ENCODE measurements at places on chromosomes 6 and 20.

GRCh38 chr6:26743941-26744699, 84.6 kb upstream of the ZNF322 start:
- no peak for DNase-seq

DNA sequence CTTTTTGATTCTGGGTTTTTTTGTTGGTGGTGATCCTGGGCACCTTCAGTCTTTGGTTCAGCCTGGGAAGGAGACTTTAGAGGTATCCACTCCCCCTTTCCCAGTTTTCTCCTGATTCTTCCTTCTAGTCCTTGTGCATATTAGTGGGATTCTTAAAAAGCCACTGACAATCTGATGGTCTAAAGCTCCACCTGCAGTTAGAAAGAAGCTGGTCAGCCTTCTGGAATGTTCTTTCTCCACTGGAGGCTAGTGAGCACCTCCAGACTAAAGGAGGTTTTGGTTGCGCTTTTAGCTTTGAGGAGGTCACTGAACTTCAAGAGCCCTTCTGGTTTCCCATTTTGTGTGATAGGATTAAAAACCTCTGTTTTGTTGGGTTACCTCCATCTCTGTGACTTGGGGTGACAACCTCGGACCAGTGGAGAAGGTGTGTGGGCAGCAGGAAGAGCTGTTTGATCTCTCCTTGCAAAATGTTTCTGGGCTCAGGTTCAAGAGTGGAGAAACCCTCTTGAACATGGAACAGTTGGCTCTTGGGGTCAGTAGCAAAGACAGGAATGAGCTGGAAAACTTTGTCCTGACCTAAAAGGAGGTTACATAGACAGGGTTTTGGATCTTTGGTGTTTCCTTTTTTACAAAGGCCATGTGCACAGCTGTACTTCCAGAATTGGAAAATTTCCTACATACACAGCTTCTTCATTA, 29.0 kb downstream of the JARID2 start:
- peak; percentile 62 for DNase-seq

DNA sequence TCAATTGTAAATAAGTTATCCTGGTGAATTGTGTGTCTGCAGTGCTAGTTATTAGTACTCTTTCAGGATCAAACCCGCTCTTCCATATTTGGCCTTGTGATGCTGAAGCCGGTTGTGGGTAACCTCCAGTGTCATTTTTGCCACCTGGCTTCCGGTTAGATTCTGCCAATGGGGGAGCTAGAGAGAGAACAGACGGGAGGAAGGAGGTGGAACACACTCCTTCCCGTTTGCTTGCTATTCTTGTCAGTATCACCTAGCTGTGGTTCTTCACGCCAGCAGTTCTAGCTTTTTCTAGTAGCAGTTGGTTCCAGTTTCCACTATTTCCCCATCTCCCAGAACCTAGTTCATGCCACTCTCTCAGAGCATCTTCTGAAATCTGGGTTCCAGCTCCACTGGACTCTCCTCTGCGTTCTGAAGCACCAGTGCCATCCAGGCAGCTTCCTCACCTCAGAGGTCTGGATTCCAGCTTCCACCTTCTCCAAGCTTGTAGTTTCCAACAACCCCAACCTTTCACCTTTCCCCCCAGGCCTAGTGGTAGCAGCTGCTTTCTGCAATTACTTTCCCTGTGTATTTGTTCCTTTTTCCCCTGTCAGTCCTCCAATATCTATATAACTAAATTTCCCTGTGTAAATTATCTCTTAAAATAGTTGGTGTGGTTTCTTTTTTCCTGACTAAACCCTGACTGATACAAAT, 46.9 kb upstream of the LOC128125822 start:
- no peak for DNase-seq

DNA sequence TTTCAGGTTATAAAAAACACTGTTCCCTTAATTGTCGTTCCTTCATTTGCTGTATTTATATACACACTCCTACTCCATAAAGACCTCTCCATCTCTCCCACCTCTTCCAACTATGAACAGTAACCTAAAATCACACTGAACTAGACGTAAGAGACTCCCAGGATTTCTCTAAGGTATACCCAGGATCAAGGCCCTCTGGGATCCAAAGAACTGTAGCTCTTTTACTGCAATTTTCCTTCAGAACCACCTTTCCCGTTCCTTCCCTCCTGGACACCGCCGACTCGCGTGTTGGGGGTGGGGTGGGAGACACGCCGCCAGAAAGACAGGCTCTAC, 680 bp downstream of the LATS1 start:
- DNase-seq: no peak

DNA sequence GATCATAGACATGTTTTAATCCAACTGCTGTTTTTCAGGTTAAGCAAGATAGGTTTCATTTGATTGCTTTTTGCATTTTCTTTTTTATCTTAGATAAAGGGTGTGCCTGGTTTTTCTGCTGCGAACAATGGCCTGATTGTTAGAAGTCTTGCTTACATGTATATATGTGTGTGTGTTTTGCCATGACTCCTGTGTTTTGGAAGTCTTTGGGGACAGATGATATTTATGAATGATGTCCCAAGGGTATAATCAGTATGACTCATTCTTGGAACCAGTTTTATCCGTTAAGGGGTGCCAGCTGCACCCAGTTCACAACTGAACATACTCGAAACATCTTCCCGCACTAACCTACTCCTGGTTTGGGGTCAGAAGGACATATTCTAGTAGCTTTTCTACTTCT, 230.1 kb upstream of the SUPT3H start:
- DNase-seq: no peak

GRCh38 chr20:14407336-14407735, 69.9 kb upstream of the FLRT3 start:
- DNase-seq: no peak

DNA sequence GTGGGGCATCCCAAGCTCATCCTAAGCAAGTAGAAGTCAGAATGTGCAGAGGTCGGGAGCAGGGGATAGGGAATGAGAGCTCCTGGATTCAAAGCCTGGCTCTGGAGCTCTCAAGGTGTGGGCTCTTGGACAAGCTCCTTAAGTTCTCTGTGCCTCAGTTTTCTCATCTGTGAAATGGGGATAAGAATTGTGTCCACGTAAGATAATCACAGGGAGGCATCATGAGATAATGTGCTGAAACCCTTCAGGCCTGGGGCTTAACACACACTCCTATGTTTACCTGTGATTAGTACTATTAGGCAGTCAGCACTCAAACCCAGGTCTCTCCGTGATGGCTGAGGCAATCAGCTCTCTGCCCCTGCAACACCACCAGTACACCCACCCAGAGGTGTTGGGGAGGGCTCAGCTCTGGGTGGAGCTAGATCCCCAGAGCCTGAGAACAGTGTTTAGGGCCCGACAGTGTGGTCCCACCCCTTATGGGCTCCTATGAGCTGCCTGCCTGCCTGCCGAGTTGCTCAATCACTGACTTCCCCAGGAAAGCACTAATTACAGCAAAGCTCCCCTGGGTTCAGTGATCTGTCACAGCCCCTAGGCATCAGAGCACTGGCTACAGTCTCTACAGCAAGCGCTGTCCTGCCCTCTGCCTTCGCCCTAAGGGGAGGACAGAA, 6.3 kb upstream of the SIRPA start:
- DNase-seq: no peak
